ENCODE measurements at places on chromosomes 6 and 20.

GRCh38 chr20:24870057-24870456 lies 79.0 kb upstream of the CST7 start:
- no peak for DNase-seq

DNA sequence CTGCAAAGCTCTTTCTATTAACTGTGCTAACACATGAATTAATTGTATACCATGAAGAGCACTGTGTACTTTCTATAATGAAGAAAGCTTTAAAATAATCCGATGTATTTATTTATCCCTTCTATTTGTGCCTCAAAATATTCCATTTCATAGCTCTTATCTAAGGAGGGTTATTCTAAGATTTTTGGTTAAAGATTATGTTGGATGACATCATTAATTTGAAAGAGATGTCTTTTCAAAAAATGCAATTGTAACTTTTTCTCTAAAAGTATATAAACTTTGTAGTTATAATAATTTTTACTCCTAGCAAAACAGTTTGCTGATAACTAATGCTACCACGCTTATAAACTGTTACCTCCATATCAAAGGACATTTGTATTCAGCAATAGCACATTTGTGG lies 192.4 kb upstream of the HSF2 start:
- DNase-seq: no peak

DNA sequence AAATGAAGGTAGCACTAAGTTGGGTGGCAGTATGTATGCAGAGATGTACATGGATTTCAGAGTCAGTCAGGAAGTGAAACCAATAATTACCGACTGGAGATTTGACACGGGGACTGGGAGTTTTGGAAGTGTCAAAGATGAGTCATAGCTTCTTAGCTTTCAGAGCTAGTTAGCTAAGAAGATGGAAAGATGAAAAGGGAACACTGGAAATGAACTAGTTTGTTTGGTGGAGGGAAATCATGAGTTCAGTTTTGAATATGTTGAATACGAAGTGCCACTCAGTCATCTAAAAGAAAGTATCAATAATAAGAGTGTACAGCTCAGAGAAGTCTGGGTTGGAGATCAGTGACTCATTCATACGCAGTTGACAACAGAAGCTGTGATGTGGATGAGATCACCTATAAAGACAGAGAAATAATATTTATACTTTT lies 7.5 kb downstream of the ESF1 start:
- no peak for DNase-seq

DNA sequence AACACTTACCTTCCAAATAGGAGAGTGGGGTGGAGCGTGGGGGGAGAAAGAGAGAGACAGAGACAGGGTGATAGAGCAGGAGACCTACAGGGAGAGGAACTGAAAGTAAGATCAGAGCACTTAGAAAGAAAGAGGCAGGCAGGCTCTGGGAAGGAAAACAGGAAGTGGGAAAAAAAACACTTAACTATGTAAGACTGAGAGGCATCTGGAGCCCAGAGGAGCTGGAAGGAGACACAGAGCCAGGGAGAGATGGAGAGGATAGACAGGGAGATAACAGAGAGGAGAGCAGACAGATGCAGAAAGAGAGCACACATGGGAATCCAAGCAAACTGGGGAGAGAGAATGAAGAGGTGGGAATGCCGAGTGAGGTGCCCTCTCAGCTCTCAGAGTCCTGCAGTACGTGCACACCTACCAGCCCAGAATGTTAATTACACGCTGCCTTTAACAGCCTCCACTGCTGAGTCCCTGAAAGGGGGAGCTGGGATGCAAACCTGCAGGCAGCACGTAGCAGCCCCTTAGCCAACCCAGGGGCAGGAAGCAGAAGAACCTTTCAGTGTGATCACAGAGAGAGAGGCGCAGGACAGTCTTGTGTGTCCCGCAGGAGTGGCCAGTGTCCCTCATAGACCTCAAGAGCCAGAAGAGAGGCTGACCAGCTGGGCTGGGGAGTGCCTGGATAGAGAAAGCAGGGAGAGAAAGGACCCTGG lies 132.7 kb upstream of the LRFN2 start:
- DNase-seq: no peak

- DNase-seq: no peak
Observed at GRCh38 chr20:46774943-46775560, 65.6 kb downstream of the SLC2A10 start.

GRCh38 chr20:21289651-21290050 lies 13.5 kb upstream of the XRN2 start:
- DNase-seq: no peak

GRCh38 chr20:19212821-19213502 lies 520 bp downstream of the SLC24A3 start:
- no peak for DNase-seq

DNA sequence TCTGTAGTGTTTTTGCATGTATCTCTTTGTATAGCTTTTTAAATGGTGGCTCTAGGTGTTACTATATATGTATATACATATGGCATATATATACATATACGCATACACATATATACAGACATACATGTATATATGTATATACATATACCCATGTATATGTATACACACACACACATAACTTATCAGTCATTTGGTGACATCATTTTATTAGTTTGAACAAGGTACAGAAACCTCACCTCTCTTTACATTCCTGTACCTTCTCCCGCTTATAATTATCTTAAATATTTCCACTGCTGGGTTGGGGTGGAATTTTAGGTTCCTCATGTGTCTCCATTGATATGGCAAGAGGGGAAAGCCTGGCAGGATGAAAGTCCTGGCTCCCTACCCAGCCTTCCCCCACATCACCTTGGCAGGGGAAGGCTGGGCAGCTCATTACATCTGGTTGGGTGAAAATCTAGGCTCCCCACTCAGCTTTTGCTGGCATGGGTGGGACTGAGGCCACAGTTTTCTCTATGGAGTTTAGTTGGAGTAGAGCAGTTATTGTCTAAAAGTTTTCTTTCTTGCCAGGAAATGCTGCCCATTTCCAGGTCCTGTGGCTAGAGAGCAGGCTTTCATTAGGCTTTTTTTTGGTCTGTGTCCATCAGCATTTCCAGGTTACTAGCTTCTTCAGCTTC lies 7.6 kb downstream of the GLO1 start:
- no peak for DNase-seq

GRCh38 chr20:22681591-22682248 lies 97.3 kb upstream of the FOXA2 start:
- DNase-seq: no peak

- DNase-seq: no peak
Observed at GRCh38 chr6:317448-318144, 25.3 kb downstream of the DUSP22 start.

DNA sequence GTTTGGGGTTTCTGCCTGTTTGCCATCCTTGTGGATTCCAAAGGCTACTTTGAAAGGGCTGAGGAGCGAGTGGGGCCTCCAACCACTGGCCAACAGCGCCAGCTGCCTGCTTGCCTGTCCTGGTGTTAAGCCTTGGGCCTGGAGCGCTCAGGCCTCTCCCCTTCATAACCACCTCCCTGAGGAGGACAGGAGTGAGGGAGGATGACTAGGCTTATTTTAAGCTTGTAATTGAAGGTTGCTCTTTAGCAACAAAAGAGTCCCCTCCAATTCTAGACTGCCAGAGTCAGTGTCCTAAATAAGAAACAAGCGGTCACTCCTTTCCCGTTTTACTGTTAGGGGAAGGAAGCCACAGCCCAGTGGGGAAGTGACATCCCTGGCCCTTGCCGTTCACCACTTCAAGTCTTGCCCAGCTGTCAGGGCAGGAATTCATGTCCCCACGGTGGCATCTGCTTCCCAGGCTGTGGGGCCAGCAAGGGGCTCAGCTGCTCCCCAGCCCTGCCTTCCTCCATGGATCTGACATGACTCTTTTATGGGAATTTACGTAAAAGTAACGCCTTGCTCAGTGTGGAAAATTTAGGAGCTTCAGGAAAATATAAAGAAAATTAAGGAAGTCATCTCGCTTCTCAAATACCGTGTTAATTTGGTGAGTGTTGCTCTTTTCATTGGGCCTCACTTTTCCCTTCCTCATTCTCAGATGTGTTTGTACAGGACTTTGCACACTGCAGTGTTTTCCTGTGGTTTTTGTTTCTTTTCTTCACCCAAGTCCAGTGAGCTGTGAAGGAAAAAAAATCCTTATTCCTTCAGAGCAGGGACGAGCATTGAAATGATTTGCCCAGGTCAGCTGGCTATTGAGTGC lies 57.8 kb downstream of the SSR1 start:
- DNase-seq: no peak

DNA sequence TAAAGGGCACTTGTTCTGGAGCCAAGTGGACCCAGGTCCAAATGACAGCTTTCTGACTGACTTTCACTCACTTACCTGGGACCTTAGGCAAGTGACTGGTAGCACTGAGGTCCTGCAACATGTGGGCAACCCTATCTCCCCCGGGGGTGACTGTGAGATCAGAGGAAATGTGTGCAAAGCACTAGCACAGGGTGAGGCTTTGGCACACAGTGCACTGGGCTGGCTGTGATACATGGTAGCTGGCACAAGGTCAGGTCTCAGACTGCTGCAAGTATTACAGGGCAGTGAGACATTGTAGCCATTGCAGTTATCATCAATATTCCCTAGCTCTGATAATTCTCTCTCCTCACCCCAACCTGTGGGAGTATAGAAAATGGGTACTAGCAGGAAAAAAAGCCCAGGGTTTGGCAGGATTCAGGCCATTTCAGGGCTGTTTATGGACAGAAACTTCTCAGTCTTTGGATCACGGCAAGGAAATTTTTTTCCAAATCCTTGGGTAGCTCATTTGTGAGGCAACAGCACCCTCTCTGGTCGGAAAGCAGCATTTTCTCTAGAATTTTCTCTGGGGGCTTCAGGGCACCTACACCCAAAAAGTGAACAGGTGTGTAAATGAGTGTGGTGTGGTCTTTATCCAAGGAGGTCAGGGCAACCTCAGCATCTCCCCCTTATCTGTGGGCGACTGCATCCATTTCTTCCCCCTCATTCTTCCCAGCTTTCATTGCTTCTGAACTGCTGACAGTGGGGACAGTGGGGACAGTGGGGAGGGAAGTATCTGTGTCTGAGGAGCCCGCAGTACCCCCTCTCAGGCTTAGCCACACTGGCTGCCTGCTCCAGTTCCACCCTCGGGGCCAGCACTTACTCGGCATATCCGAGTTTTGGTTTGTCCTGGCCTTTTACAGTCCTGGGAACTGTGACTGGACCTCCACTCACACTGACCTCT lies 148.7 kb upstream of the PHACTR3 start:
- no peak for DNase-seq
